ENCODE measurements at places on chromosomes 16 and 17.
A peak's percentile ranks its signal among the peaks of the same experiment; 100 is the strongest.

DNA sequence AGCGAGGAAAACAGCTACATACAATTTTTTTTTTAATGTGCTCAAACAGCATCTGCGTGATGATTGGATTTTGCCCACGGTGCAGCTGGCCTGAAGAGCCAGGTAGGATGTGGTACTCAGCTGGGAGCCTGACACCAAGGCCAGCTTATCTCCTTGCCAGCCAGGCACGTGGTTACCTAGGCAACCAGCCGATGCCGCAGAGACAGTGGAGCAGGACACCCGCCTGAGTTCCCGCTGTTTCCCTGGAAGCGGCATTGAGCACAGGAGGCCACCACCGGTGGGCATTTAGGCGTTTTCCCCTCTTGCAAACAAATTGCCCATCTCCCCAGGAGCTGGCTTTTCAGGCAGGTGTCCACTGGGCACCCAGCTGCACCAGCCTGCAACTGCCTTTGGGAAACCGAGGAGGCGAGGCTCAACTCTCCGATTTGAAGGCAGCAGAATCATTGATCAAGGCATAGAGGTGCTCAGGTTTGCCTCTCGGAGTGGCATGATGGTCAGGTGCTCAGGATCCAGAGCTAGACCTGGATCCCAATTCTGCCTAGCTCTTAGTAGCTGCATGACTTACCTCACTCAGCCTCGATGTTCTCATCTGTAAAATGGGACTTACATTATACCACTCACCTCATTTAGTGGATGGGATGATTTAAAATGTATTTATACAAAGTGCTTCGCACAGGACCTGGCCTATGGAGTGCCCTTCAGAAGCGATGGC, 137.5 kb upstream of the PLCG2 start:
- DNase-seq: no peak

DNA sequence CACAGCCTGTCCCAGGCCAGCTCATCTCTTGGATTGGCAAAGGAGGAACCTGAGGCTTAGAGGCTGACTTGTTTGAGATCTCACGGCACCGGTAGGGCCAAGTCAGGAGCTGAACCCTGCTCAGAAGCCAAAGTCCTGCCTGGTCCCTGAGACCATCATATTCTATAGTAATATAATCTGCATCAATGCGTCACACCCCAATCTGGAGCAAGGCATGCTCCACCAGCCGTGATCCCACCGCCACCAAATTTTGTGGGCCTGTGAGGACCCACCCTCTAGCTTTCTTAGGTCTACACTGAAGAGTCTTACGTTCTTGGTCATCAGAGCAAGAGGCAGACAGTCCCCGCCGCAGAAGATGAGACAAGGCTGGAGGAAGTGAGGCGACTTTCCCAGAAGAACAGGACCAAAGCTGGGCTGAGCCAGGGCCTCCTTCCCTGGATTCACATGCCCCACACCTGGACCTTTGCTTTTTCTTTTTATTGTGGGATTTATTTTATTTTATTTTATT, 2.7 kb downstream of the SULT1A1 start:
- no peak for DNase-seq

DNA sequence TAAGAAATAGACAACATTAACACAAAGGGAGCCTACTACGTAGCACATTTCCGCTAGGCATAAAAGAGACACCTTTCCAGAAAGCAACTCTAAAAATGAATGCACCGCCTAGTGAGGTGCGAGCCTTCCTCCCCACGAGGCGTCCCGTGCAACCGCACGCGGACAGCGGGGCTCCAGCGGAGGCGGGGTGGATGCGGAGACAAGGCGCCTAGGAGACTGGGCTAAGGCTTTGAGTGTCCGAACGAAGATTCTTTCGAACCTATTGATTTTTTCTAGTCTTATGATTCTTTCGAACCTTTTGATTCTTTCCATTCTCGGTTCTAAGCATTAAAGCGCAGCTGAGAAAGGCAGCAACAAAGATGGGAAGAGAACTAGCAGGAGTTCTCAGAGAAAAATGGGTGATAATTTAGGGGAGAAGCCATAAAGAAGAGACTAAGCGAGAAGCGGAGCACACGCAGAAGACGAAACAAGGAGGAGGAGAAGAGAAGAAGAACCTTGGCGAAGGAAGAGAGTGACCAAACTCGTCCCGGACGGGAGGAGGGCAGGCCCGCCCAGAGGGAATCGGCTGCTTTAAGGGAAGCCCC, 394 bp upstream of the CPD start:
- peak; percentile 45 for DNase-seq

DNA sequence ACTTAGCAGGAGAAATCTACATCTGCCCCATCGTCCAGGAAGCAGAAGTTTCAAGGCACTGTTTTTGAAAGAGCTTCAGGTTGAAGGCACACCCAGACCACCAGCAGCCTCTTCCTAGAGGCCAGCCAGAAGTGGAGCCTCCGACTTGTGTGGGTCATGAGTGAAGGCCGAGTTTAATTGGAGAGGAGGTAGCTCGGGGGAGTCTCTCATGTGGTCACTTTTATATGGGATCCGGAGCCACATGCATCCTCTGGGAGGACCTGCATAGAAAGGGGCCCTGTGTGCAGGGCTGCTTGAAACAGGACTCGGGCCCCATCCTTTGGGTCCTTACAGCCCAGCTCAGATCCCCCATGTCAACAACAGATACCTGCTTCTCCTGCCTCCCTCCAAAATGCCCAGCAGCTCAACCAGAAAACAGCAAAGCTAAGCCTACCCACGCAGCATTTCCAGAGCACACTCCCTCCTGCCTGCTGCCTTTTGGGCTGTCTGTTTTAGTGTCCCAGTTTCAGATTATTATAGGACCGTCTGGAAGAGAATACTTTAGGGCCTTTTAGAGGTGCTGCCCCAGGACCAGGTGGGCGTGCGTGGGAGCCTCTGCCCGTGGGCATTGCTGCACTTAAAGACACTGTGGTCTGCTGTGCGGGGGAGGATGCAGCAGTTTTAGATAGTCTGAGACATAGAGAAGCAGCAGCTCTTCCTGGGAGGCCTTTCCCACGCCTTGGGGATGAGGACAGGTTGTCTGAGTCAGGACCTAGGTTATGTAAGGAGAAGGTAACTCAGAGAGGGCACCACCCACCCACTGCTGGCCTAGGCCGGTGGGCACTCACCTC, 29.5 kb downstream of the MPRIP start:
- DNase-seq: no peak

GRCh38 chr17:71398800-71399219, 722.0 kb upstream of the SOX9 start:
- DNase-seq: no peak

DNA sequence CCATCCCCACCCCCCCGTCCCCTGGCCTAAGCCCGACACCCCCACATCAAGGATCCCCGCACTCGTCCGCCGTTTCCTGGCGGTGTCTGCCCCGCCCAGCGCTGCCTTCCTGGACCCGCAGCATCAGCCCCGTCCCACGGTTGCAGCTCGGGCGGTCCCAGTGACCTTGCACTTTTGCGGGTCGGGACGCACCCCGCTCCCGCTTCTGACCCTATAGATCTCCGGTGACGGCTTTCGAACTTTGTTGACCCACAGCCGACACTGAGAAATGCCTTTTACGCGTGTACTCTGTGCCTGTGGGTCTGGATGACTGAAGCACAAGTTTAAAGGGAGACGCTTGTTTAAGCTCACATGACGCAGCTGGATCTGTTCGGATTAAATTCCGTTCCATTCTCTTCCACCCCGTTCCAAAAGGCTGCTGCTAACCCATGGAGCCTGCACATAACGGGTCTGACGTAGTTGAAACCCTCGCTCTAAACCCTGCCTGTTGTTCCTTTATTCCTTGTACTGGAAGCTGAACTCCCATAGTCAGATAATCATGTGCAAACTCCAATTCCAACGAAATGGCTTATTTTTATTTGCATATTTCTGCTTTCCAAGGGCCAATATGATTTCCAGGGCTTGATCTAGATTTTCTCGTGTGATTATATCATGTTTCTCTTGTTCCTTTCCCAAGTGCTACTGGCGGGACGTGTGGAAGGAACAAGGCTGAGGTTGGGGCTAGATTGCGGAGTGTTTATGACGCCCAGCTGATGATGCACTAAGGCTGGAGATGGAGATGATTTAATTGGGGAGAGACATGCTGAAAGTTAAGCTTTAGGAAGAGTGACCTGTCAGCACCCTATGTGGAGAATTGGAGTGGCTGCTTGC, 834 bp downstream of the FLYWCH1 start:
- peak; percentile 61 for DNase-seq

- no peak for DNase-seq
Measured at GRCh38 chr16:79658301-79659033, 57.9 kb upstream of the MAF start.

All from left colon (tissue), 2 donors.